Bronchial epithelial cell (primary cell): ENCODE measurements at places on chromosomes 2 and 18. TPM values are rescaled to one million over a fixed set of nuclear protein-coding genes. Genes with fewer than 3 reads are reported as not detected.

DNA sequence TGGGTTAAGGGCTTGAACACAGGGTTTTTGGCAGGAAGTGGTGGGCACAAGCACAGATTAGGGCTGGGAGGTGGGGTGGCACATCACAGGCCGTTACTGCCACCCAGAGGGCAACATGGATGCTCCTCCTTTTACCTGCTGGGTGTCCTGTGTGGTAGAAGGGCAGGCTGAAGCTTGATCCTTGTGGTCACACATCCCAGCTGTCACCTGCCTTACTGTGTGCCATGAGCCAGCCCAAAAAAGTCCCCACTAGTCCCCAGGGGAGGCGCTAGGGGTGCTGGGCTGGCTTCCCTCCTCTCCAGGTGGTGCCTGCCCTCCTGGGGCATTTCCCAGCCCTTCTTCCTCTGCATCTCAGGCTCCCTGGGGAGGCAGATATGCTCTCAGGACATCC lies 50.5 kb upstream of the ALPP start:
- DNase-seq = no peak

DNA sequence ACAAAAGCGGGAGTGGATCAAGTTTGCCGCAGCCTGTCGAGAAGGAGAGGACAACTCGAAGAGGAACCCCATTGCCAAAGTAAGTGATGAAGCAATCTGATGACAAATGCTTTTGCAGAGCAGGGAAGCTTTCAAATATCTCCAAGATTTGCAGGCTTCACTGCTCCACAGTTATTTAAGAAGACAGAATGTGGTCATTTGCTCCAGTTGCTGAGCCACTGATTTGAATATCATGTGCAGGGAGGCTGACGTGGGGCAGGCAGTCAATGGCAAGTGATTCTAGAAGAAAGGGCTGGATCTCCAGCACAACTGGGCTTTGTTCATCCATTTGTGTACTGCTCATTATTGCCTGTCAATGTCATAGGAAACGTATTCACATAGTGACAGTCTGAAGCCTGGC lies 10.2 kb downstream of the DSG4 start:
- DNase-seq = no peak

DNA sequence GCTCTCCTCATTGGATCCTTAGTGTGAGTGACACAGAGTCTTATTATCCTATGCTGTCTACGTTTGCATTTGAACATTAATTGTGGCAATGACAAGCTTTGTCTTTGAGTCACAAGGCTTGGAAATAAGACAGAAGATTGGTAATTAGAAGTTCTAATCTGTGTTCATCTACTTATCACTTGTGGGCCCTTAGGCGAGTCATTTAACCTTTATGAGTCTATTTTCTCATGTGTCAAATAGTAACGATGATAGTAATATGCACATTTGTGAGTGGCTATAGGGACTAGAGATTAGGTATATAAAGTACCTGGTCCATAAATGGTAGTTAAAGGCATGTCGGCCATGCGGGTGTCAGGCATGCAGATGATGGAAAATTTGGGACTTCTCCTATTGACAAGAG lies 105.6 kb upstream of the NABP1 start:
- no peak for DNase-seq

DNA sequence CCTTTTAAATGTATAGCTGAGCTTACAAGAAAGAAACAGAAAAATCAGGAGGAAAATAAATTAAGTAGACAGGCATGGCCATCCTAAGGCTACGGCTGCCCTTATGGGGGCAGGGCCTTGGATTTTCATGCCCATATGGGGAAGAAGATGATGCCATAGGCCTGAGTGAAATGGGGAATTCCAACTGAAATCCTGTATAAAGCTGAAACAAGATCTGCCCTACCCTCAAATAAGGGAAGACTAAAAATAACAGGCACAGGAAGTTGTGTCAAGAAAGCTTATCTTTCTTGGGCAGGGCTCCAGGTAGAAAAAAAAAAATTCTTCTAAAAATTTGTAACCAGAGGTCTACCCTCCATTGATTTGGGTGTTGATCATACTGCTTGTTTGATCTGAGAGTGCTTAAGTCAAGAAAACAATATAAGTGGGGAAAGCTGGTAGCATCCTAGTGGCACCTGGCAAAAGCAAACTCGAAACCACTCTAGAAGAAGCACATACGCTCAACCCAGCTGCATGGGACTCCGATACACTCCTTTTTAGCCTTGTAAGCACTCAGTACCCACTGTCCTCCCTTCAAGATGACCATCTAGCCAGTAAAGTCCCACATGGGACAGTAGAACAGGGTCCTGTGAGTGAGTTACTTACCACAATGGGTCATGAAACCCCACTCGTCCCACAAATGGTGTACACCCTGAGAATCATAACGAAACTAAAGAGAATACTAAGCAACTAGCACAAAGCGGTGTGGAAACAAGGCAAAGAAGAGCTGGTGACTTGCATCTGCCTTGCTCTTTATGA lies 22.3 kb downstream of the DNAH7 start:
- DNase-seq = peak; percentile 45

- DNase-seq = peak; percentile 32
Observed at GRCh38 chr2:120625865-120626560, 109.7 kb upstream of the GLI2 start.

DNA sequence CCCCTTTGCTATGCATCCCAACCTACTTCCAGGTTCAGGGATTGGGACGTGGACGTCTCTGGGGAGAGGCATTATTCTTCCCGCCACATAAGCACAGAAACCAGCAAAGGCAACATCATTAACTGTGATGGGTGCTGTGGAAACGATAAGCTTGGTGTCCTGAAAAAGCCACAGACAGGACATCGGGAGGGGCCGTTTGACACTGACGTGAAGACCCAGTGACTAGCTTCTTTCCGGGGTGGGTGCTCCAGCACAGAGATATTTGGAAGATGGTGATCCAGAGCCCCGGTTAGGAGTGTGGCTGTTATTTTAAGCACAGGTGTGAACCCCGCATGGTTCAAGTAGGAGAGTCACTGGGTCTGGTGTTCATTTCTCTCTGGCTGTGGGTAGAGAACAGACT lies 163.8 kb upstream of the HDAC4 start:
- no peak for DNase-seq

DNA sequence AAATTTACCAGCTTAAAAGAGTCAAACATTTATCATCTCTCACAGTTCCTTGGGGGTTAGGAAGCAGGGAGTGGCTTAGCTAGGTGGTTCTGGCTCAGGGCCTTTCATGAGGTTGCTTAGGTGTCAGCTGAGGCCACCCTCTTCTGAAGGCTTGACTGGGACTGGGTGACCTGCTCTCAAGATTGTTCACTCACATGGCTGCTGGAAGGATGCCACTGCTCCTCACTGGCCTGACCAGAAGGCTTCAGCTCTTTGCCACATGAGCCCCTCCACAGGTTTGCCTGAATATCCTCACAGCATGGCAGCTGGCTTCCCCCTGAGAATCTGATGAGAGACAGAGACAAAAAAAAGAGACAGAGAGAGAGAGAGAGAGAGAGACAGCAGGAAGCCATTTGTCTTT lies 17.3 kb upstream of the RNF152 start:
- DNase-seq = no peak

GRCh38 chr2:173855661-173856060 lies 109.5 kb downstream of the SP3 start:
- no peak for DNase-seq

- peak; percentile 1 for DNase-seq
Observed at GRCh38 chr18:51724790-51725721, 527.6 kb upstream of the MEX3C start.

DNA sequence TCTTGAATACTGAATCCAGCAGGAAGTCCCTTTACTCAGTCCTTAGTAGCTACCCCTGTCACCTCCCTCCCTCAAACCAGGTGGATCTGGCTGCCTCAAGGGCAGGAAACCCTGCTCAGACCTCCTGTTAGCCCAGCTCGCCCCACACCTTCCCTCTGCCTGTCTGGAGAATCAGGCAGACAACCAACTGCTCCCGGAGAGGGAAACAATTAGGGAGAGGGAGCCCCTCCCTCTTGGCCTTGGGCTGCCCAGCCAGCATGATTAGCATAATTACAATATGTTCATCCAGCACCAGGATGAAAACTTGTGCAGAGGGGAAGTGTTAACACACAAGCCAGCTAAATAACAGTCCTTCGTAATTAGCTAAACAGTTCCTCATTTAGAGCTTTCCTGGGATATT lies 185.5 kb downstream of the C1D start:
- DNase-seq = no peak

GRCh38 chr2:229832510-229832898 lies 89.3 kb downstream of the TRIP12 start:
- no peak for DNase-seq

- DNase-seq = no peak
Observed at GRCh38 chr2:60336442-60337141, 216.9 kb downstream of the BCL11A start.

- no peak for DNase-seq
Observed at GRCh38 chr18:55370936-55371335, 217.1 kb downstream of the TCF4 start.

GRCh38 chr2:173353556-173353955 lies 1.1 kb upstream of the CDCA7 start:
- no peak for DNase-seq

- peak; percentile 8 for DNase-seq
Observed at GRCh38 chr18:75276818-75277609, 66.4 kb downstream of the TSHZ1 start.

DNA sequence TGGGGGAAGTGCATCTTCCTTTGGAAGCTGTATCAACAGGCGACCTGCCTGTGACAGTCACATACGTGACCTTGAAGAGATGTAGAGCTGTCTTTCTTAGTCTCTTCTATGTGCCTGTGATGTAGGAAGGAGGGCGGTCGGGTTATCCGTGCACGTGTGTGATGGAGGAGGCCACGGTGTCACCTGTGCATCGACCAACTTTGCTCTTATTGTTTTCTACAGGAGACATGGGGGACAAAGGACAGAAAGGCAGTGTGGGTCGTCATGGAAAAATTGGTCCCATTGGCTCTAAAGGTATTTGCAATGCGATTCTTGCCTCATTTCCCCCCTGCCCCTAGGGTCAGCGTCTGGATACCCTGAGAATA lies 20.7 kb upstream of the ALLC start:
- DNase-seq = no peak

GRCh38 chr2:191202881-191203397 lies 42.3 kb upstream of the MYO1B start:
- DNase-seq = peak; percentile 72

DNA sequence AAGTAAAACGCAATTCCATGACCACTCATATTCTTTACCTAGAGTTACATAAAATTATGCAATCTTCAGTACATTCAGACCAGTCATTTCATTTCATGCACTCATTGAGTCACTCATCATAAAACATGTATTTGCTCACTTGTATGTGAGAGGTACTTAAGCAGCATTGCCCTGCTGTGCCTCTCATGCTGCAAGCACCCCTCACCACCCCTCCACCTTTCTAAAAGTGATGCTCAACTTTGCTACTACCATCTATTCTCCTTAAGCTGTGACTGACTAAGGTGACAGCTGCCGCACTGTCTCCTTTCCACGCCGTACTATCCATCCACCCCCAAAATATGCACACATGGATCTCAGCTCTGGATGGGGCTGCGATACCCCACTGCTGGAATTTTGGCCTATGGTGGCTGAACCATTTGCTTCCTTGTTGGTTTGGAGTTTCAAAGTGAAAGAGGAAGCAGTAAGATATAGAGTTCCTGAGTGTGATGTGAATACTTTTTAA lies 7.2 kb downstream of the ARHGAP25 start:
- DNase-seq = peak; percentile 89

DNA sequence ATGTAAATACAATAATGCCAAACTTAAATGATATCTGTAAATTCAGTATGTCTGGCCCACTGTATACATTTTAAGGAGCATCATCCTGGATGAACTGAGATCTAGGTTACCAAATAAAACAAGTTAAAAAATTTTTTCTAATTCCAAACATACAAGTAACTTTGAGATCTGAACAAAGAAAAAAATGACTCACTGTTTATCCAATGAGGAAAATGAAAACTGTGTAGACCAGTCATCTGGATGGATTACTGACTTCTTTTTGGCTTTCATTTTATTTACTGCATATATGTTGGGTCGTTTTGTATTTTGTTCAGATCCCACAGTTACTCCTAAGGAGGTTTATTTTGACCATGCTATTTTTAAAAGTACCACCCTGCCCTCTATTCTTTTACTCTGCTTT lies 189.8 kb downstream of the RBM43 start:
- peak; percentile 44 for DNase-seq

DNA sequence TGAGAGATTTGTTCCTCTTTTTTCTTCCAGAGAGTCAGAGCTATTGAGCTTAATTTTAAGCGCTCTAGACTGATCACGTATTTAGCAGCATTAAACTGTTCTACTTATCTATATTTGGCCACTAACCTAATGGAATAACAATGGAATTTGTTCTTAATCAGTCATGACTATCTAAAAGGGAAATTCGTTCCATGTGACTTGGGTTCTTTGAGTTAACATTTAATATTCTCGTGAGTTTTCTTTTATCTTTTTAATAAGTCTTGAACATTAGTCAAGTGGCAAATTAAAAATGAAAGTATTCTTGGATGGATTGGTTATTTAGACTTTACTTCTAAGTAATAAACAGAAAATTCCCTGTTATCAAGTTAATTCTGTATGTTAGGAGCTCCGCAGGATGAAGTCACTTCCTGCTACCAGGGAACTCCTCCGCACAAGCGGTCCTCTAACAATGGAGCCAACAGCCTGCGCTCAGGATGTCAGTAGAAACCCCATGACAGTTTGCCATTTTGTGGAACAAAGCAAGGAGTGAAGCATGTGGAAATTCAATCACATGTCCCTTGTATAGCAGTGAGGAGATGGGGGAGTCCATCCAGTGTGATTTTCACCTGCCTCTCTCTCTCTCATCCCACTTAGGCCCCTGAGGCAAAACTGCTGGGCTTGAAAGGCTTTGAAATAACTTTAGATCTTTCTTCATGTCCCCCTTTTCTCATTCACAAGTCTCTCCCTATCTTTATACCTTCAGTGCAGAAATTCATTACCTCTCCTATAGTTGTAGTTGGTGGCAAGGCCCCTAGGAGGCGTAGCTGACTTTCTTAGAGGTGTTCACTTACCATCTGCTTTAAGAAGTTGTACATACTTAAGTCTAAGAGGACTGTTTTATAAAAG lies 138.1 kb downstream of the WDR7 start:
- DNase-seq = peak; percentile 41

CABYR gene
- total RNA-seq = 0.79 and 0.90 TPM in 2 replicates

CCDC88A gene
- 15.7 and 20.3 TPM in 2 replicates for total RNA-seq

IL1F10 gene
- not detected in 2 replicates for total RNA-seq

SFTPB gene
- total RNA-seq = not detected in 2 replicates

TOGARAM2 gene
- under 0.01 TPM in 1 of 2 replicates, not detected in the other for total RNA-seq

HOXD8 gene
- total RNA-seq = not detected in 2 replicates

KLHL29 gene
- total RNA-seq = 5.0 and 11.6 TPM in 2 replicates

FOXD4L1 gene
- total RNA-seq = 0.13 and 0.26 TPM in 2 replicates

ACTG2 gene
- not detected in 2 replicates for total RNA-seq

MTCL1 gene
- total RNA-seq = 10.0 and 12.7 TPM in 2 replicates

BMP10 gene
- total RNA-seq = not detected in 2 replicates
